ENCODE measurements at places on chromosomes 5 and 9. TPM values are rescaled to one million over a fixed set of nuclear protein-coding genes. Genes with fewer than 3 reads are reported as not detected.

The TMOD1 gene
- total RNA-seq = 3.0 TPM

The TMC1 gene
- total RNA-seq = 0.05 TPM

The CAMSAP1 gene
- 26.2 TPM for total RNA-seq

The ACOT12 gene
- total RNA-seq = not detected

The IFNA2 gene
- not detected for total RNA-seq

The OR1J2 gene
- total RNA-seq = not detected

The HSPB3 gene
- not detected for total RNA-seq

The BASP1 gene
- 315 TPM for total RNA-seq

The PCDHB12 gene
- total RNA-seq = 0.02 TPM

The ERMP1 gene
- 21.0 TPM for total RNA-seq

Data from A549 treated with DMSO at 1 μM for 4 hours (cell line).